ENCODE measurements at places on chromosomes 6 and 20.

DNA sequence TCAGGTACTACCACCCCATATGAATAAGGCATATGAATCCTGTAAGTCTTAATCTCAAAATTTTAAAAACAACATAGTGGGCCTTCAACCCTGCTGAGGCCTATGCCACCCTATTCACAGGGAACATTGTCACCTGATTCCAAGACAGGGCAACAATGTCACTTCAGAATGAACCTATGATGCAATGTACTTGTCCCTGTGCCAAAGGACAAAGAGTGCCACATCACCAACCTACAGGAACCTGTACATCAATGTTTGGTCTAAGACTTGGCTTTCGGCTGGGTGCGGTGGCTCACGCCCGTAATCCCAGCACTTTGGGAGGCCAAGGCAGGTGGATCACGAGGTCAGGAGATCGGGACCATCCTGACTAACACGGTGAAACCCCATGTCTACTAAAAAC is 318.5 kb upstream of the JARID2 start:
- no peak for DNase-seq

DNA sequence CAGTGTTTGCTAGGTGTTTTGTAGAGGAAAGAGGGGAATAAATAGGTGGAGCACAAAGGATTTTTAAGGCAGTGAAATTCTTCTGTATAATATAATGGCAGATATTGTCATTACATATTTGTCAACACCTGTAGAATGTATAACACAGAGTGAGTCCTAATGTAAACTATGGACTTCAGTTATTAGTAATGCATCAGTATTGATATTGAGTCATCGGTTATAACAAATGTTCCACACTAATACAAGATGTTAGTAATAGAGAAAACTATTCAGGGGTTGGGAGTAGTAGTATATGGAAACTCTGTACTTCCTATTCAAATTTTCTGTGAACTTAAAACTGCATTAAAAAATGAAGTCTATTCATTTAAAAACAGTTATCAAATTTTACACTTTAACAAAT is 299.2 kb downstream of the UBE3D start:
- no peak for DNase-seq

DNA sequence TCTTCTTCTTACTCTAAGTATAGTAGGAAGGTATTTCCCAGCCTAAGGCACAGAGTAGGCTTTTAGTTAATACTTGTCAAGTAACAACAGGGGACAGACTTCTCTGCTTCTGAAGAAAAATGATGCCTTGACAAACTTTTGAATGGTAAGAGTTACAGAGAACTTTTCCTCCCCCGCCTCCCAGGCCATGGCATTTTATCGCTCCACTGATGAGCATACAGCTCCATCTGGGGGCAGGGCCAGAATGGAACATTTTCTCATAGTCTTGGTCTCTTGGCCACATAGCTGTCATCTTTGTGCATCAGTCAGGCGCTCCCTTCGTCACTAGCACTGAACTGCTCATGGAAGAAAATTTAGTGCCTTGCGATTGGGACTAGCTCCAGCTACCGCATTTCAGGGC is 1066.8 kb upstream of the CITED2 start:
- DNase-seq, result peak; percentile 20

DNA sequence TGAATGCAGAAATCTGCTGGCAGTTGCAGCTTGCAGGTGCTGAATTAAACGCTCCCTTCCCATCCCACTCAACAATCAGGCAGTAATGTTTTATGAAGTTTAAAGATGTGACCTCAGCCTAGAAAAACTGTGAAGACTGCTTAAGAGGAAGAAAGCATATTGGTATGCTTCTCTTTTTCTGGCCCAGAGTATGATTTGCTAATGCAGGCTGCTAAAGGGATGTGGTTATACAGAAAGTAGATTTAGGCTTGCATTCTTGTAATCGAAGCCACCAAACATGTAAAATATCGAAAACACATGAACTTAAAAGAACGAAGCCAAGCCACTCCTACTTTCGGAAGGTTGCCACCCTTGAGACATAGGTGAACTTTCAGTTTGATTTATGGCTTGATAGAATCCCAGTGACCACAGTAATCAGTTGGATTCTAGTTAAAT is 40.7 kb downstream of the MAP3K5 start:
- peak; percentile 52 for DNase-seq

DNA sequence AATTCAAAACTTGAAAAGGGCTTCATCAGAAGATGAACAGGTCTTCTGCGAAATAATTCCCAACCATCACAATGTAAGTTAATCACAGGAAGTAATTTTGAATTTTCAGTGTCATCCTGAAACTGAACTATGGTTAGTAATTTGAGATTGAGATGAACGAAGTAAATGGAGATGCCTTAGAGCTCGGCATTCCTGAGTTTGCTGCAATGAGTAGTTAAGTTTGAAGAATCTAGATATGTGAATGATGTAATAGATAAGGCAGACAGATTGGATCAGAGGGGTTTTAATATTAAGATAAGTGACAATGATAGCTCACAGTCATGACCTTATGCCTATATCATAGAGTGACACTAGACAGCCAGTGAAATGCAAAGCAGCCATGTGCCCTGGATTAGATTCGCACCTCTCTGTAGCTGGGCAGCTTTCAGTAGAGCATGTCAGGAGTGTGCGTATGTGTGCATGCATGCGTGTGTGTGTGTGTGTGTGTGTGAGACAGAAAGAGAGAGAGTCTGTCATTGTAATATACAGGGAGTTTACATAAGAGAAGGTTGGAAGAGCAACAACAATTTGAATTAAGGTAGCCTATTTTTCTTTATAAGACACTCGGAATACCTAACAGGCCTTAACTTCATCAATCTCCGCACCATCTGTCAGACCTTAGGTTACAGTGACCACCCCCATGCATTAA is 233.0 kb downstream of the GMPR start:
- no peak for DNase-seq

DNA sequence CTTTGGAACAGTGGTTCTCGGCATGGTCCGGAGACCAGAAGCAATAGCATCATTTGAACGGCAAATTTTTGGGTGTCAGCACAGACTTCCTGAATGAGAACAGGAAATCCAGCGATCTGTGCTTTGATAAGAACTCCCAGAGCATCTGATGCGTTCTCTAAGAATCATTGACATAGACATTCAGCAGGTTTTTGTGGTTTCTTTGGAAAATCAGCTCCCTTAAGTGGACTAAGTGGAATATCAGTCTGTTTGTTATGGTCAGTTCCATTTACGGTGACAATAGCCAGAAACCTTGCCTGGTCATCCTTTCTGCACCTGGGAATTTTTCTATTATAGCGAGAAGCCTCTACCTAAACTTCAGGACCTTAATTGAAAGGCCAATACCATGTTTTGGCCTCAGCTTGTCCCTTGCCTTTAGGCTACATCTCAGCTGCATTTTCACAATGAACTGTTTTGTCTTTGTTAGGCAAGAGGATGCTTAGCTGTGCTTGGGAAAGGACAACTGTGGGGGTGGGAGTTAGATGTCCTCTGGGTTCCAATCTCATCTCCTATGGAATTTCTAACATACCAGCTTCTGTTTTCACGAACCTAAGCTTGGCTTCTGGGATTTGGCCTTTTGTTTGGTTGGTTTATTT is 299.7 kb downstream of the CDKAL1 start:
- DNase-seq, result no peak

DNA sequence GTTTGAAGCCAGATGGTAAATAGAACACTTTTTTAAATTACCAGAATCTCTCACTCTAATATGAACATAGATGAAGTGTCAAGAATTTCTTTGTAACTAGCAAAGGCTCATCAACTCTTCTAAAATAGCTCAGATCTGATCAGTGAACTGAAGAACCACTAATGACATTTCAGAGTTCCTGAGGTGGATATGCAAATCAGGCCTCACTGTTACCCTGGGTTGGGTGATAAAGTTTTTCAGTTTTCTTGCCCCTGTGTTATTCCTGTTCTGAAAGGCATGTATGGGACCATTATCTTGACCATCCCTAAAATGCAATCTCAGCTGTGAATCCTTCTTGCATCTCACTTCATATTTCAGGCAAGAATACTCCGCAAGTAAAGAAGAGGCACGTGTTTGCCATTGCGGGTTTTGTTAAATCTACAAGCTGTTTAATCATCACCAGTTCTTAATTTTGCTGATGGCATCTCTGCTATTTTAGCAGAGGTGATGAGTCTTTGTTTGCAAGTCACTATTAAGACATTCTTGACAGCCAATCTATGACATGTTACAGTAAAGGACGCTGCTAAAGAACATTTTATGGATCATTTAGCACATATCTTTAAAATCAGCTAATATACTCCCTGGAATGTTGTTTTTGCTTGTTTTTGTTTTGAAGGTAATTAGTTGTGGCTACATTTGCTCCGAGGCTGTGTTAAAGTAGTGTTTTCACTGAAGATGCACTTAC is 47.9 kb downstream of the KHDC1L start:
- DNase-seq, result no peak

DNA sequence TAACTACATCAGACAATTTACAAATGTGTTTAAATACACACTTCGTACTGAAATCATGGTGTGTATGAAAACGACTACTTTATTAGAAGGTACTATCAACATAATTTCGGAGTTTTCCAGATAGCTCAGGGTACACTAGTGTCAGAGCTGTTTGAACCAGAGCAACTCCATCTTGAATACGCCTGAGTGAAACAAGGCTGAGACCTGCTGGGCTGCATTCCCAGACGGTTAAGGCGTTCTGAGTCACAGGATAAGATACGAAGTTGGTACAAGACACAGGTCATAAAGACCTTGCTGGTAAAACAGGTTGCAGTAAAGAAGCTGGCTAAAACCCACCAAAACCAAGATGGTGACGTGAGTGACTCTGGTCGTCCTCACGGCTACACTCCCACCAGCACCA is 167.6 kb downstream of the THBS2 start:
- no peak for DNase-seq

GRCh38 chr20:57002066-57002570 is 264.3 kb downstream of the BMP7 start:
- DNase-seq, result no peak

- DNase-seq, result no peak
These were observed 23.3 kb downstream of the SOBP start for GRCh38 chr6:107513214-107513613.

- no peak for DNase-seq
These were observed 509.1 kb downstream of the PKHD1 start for GRCh38 chr6:51578362-51578761.

DNA sequence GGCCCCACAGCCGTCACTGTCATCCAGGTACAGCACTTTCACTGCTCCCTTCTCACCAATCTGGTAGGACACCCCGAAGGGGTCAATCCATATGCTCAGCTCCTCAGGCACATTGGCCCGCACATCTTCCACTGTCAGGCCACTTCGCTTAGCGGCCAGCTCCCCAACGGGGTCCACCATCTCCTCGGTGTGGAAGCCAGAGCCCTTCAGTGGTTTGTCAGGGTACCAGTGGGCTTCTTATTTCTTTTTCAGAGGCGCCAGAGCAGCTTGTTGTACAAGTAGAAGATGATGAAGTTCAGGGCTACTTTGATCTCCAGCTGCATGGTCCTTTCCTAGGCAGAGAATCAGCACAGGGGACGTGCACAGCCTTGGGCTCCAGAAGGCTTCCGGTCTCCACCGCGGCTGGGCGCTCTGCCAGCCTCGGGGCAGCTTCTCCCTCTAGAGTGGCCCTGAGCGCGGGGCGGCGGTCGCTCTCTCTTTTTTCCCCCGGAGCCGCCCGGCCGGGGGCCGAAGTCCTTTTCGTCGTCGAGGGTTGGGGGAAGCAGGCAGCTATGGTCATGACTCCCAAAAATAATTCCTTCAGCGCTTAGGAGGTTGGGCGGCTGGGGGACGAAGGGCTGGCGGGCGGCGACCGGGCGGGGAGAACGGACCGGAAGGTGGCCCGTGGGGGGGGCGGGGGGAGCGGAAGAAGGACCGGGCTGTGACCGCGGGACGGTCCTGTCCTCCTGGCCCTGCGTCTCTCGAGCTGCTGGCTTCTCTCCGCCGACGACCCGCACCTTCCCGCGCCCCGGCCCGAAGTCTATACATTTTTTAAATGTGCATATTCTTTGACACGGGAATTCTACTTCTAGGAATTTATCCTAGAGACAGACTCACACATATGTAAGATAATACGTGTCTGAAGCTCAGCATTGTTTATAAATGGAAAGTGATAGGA is 6.5 kb upstream of the ZSCAN9 start:
- DNase-seq, result peak; percentile 53

DNA sequence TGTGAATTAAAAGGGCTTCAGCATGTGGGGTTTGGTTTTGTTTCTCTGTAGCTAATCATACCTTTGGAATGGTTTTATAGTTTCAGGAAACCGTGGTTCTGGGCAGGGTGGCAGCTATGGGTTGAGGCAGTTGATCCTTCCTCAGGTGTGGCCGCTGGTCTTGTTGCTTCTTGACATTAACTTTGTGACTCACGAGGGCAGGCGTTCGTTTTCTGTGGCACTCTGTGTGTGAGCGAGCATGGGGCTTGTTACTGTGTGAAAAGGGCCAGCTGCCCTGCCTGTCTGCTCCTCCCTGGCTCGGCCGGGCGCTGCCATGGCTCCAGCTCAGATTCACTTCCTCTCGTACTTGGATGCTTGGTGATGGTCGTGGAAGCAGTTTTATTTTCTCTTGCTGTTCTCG is 16.2 kb downstream of the DNAJC5 start:
- no peak for DNase-seq

DNA sequence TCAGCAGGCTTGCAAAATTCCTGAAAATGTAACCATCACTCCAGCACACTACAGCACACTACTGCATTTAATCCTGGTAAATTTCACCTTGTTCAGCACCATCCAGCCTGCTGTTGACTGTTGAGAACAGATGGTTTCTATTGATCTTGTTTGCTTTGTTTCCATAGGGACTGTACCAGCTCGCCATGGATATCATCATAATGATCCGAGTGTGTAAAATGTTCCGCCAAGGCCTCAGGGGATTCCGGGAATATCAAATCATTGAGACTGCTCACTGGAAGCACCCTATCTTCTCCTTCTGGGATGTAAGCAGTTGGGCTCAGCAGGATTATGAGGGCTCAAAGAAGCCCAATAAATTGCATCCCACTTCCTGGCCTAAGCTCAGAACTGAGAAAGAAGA is 4.1 kb downstream of the CNBD2 start:
- no peak for DNase-seq

DNA sequence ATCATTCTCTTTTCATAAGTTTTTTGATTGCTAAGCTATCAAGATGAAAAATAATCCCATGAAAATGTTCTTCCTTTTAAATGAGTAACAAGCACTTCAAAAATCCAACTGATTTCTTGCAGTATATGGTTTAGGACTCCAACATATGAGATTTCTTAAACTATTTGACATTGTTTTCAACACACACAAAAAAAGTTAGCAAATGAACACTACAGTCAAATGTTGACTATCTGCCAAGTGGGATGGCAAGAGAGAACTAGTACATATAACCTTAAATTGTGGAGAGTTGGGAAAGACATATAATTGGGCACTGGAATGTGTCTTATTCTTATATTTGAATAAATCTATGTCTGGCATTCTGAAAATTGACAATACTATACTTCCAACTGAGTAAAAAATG is 15.6 kb downstream of the COL21A1 start:
- no peak for DNase-seq

- no peak for DNase-seq
These were observed 64.3 kb downstream of the BCAS4 start for GRCh38 chr20:50859161-50859560.

- DNase-seq, result peak; percentile 61
These were observed 1.1 kb upstream of the JAG1 start for GRCh38 chr20:10674684-10675449.

Measured in activated CD4-positive, alpha-beta memory T cell treated with anti-CD3 and anti-CD28 coated beads for 36 hours (primary cell).